ENCODE measurements at places on chromosomes 16 and 17. TPM values are rescaled to one million over a fixed set of nuclear protein-coding genes. Genes with fewer than 3 reads are reported as not detected.
A peak's percentile ranks its signal among the peaks of the same experiment; 100 is the strongest.

The TBC1D28 gene
- not detected for total RNA-seq

The TAC4 gene
- total RNA-seq: not detected

The DYNLRB2 gene
- not detected for total RNA-seq

The NECAB2 gene
- 0.71 TPM for total RNA-seq

The ZNF385C gene
- total RNA-seq: not detected

The TNP2 gene
- total RNA-seq: not detected

The PLLP gene
- total RNA-seq: 14.4 TPM

The PYY gene
- total RNA-seq: not detected

The PRSS53 gene
- total RNA-seq: 0.15 TPM

The UMOD gene
- not detected for total RNA-seq

The NACA2 gene
- total RNA-seq: not detected

DNA sequence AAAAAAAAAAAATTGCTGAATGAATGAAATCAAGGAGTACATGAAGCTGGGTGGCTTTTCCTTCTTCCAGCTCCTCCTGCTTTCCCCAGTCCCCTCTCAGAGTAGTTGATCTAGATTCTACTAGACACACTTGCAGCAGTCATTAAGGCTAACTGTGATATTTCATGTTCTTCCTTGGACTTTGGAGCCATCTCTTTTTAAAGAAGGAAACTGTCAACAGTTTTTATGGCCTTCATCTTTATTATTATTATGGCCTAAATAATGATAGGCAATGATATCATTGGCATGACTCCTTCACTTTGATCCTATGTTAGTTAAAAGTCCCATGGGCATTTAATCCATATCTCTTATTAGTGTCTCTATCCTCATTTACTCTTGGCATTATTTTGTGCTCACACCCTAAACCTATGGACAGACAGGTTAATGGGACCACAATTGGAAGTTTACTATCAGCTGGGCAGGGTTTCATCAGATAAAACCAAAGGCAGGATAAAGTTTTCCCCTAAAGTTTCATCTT is 9.7 kb downstream of the C17orf78 start:
- no peak for DNase-seq

DNA sequence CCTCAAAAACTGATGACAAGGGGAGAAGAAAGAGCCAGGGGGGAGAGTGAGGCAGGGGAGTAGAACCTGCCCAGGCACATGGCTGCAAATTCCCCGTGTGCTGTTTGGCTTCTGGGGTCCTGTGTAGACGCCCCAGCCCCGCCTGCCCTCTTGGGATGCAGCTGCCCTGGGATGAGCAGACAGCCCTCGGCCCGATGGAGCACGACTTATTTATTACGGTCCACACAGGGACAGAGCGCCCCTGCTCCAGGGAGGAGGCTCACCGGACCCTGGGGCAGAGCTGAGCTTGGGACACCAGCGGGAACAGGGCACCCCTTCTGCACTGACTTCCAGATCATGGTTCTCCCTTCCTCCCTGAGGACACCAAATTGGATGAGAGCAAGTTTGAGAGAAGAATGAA is 9.1 kb downstream of the LDHD start:
- no peak for DNase-seq

DNA sequence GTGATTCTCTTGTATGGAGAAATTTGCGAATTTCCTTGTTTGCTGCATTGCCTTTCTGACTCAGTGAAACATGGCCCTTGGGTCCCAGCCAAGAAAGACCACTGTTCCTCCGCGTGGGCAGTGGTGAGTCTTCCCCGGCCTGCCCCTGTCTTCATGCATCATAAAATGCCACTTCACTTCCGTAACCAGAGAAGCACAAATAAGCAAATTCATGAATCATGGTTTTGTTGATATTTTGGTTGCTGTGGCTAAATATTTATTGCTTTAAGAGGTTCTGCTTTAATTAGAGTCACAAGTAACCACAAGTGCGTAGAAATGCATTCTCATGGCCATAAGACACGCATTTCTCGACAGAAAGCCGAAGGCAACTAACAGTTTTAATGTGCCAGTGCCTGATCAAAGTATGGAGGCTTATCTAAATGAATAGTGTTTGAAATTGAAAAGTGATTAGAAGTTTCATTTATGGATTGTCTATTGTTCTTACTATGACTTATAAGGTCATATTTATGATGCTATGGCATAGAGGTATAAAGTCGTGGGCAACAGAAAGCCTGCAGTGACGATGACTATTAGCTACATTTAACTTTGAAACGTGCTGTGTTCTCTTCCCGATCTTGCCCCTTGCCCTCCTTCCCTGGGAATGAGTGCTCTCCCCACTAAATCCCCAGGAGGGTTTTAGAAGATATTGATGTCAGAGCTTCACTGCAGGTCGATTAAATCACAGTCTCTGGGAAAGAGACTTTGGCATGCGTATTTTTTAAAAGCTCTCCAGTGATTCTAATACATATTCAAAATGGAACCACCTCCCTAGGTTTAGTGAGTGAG is 76.0 kb downstream of the WIPI1 start:
- DNase-seq: no peak

- DNase-seq: no peak
Measured at GRCh38 chr17:51359055-51359454, 98.7 kb downstream of the UTP18 start.

DNA sequence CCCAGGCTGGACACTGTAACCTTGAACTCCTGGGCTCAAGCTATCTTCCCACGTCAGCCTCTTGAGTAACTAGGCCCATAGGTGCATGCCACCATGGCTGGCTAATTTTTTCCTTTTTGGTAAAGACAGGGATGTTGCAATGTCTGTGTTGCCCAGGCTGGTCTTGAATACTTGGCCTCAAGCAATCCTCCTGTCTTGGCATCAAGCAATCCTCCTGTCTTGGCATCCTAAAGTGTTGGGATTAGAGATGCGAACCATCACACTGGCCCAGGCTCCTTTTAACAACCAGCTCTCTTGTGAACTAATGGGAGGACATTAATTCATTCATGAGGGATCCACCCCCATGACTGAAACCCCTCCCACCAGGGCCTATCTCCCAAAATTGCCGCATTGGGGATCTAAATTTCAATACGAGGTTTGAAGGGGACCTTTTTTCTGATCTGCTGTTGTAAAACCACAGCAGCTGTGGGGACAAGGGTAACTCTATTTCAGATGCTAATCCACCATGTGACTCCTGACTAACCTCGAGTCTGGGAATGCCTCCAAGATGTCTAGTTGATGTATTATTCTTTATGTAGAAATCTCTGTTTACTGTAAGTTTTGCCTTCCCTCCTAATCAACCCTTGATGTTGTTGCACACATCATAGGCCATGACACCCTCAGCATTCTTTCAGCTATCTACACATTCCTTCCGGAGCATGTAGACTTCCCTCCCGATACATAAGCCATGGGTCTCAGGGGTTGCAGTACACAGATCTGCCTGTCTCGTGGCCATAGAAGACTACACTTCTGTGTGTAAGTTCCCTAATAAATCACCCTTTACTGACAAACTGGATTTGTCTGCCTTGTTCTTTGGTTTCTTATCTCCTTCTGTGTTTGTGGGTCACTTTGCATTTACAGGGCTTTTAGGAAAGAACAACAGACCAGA is 37.6 kb downstream of the RNF112 start:
- DNase-seq: peak; percentile 64

DNA sequence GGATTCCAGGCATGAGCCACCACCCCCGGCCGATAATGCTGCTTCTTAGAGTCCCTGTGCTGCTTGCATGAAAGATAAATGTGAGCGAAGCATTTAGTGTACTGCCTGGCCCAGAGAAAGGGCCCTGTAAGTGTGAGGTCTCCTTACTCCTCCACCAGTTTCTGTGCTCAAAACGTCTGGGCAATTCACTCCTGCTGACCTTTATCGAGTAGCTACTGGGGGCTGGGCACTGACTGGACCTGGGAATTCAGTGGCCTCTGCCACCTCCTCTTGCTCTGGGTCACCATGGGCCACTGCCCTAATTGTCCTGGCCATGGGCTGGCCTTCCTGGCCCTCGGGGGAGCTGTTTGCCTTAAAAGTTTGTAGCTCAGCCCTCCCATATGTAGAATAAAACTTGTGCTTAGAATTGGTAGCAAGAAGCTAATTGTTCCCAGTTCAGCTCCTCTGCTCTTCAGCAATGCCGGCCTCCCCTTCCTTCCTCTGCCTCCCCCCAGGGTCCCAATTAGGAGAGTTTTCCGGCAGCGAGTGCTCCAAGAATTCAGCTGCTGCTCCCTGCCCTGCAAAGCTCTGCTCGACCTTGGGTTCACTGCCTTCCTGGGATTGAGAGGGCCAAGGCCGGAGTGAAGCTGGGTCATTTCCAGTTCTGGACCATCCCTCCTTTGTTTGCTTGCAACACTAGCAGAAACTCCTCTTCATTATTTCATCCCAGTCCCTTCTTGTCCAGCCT is 98.9 kb upstream of the CDC42EP4 start:
- DNase-seq: no peak

DNA sequence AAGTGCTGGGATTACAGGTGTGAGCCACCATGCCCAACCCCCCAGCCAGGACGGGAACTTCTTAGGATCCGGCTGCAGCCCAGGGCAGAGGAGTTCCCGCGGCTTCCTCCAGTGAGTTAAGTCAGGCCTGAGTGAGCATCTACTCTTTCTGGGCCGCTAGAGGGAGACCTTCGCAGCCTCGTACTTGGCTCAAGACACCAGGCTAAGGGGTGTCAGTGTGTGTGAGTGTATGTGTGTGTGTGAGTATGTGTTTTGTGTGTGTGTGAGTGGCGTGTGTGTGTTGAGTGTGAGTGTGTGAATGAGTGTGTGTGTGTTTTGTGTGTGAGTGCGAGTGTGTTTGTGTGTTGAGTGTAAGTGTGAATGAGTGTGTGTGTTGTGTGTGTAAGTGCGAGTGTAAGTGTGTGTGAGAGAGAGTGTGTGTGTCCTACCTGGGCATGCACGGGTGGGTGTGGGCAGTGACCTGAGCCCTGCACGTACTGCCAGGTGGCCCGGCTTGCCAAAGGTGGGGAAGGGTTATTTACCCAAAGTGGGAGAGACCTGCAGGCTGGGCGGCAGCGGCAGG is 58.5 kb downstream of the TMEM235 start:
- peak; percentile 82 for DNase-seq

DNA sequence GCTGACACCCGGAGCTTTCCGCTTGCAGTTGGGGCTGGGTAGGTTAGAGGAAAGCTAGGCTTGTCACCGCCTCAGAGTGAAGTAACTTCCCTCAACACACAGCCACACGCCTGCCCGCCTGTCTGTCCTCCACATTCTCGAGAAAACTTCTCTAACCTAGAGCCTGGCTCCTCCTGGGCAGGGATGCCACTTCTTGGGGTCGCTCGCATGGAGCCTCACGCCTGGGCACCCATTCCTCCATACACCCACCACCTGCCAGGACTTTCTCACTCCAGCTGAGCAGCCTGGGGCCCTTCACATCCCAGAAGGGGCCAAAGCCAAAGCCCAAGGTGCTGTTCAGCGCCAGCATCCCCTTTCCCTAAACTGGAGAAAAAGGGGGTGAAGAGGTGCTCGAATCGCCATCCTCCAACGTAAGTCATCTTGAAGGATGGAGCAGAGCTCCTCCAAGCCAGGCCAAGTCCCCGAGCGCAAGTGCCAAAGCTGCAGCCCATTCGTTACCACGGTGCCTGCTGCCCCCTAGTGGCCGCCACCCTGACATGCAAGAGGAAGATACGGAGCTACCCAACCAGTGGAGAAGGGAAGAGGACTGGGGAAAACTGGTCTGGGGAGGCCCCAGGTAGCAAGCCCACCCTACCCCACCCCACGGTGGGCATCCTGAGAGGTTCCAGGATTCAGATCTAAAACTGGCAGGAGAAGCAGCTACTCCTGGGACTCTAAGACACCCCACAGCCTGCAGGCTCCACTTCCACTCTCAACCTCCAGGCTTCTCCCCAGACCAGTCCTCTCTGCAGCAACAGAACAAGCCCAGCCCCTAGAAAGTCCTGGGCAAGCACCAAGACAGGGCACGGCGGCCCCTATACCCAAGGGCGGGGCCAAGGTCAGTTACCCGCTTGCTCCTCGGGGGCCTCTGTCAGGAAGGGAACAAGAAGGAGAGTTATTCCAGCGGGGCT is 63.1 kb downstream of the MYO18A start:
- peak; percentile 85 for DNase-seq

DNA sequence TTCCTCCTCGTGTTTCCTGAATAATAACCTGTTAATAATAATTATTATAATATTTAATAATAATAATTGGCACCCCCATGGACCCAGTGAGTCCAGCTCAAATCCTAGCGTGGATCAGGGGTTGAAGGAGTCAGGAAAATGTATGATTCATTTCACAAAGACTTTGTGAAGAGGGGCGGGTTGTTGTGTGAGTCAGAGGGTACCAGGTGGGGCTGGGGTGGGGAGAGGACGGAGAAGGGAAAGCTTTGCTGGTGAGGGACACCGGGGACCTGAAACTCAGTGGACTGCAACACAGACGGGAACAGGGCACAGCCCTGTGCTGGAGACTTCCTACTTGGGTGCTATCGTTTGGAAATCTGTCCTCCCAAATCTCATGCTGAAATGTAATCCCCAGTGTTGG is 3.1 kb upstream of the ADORA2B start:
- DNase-seq: no peak

GRCh38 chr16:65312795-65313194 is 190.9 kb upstream of the CDH11 start:
- DNase-seq: no peak

GRCh38 chr16:20905576-20905975 is 5.0 kb downstream of the LYRM1 start:
- DNase-seq: no peak

DNA sequence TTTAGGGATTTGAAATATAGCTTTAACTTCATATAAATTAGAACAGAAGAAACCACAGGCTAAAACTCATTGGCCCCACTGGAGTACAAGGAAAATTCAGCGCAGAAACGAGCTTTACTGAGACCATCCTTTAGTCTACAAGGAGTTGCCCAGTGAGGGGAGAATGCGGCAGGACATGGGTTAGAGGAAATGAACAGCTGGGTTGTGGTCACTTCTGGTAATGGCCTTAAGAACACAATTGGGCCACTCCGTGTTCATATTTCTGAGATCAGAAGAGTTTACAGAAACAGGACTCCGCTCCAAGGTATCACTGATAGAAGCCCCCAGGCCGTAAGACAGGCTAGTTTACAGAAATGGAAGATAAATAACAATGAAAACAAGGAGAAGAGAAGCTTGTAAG is 188.3 kb downstream of the ZFHX3 start:
- DNase-seq: no peak

GRCh38 chr17:35809855-35810461 is 674 bp downstream of the TAF15 start:
- no peak for DNase-seq

GRCh38 chr17:17466511-17466910 is 10.3 kb upstream of the MED9 start:
- no peak for DNase-seq

- no peak for DNase-seq
Measured at GRCh38 chr16:29710227-29711219, 31.5 kb downstream of the QPRT start.

DNA sequence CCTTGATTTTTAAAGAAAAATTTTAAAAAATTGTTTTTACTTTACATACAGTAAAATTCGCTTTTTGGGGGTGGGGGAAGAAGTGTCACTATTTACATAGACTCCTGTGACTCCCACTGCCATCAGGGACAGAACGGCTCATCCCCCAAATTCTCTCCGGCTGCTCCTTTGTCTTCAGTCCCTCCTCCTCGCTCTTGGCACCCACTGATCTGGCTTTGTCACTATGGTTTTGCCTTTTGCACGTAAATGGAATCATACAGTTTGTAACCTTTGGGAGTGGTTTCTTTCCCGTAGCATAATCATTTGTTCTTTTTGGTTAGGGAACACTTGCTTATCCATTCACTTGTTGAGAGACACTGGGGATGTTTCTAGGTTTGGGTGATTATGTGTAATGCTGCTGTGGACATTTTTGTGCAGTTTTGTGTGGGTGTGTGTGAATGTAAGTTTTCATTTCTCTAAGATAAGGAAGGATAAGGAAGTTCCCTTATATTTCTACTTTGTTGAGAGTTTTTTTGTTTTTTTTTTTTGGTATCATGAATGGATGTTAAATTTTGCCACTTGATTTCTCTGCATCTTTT is 27.4 kb downstream of the RAB11FIP4 start:
- DNase-seq: no peak

- DNase-seq: no peak
Measured at GRCh38 chr16:10599626-10600025, 19.2 kb upstream of the EMP2 start.

All from right atrium auricular region (tissue), 2 donors.